ENCODE measurements at places on chromosomes 12 and 14.

DNA sequence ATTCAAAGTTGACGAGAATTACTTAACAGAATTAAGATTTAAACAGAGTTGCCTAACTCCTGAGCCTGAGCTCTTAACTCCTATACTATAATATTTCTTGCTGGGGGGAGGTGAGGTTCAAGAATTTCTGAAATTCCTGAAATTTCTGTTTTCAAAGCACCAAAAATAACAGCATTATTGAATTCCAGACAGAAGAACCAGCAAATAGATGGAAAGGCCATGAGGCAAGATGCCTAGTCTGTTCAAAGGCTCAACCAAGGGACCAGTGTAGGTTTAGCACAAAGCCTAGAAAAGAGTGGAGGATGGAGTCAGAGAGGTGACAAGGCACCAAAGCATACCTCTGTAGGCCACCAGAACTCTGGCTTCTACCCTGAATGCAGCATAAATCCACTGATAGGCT lies 76.4 kb downstream of the PPP1R12A start:
- DNase-seq = no peak

DNA sequence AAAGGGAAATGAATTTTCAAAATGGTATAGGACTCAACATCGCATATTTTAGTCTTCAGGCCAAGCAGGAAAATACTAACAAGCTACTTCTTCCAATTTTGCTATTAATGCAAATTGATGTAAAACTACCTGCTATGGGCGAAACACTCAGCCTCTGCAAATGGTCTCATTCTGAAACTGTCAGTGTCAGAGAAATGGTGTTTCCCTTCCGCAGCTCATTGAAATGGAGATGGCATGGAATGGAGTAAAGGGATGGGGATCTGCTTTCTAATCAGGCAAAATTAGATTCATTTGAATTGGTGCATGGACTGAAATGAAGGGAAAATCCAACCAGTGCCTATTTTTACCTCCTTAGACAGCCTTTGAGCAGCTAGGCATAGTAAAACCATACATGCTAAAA lies 80.4 kb upstream of the EEA1 start:
- no peak for DNase-seq

GRCh38 chr14:74213907-74214803 lies 25.1 kb upstream of the VSX2 start:
- DNase-seq = no peak

- DNase-seq = no peak
Observed at GRCh38 chr14:70894868-70895267, 12.4 kb upstream of the PCNX1 start.

DNA sequence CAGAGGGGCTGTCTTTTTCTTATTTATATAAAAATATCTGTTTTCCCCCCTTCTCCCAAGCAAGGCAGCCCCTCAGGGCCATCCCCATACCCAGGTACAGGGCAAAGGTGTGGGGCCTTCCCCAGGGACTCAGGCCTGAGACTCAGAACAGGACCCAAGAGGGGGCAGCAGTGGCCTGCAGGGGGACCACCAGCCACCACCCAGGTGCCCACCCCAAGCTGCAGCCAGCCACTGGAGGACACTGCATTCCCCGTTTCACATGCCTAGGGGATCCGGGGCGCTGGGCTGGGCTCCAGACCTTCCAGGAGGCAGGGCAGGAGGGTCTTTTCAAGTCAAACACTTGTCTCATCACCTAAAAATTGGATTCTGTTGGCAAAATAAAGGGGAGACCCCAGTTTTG lies 83.3 kb downstream of the SCARB1 start:
- DNase-seq = no peak

GRCh38 chr14:71474301-71475265 lies 457.6 kb upstream of the RGS6 start:
- no peak for DNase-seq

GRCh38 chr12:19402743-19403431 lies 36.4 kb upstream of the AEBP2 start:
- no peak for DNase-seq

- no peak for DNase-seq
Observed at GRCh38 chr14:77618381-77618970, 2.0 kb upstream of the SPTLC2 start.

- DNase-seq = no peak
Observed at GRCh38 chr14:84750763-84751554, 779.0 kb upstream of the FLRT2 start.

- DNase-seq = no peak
Observed at GRCh38 chr12:1692226-1692625, 1.4 kb downstream of the ADIPOR2 start.

DNA sequence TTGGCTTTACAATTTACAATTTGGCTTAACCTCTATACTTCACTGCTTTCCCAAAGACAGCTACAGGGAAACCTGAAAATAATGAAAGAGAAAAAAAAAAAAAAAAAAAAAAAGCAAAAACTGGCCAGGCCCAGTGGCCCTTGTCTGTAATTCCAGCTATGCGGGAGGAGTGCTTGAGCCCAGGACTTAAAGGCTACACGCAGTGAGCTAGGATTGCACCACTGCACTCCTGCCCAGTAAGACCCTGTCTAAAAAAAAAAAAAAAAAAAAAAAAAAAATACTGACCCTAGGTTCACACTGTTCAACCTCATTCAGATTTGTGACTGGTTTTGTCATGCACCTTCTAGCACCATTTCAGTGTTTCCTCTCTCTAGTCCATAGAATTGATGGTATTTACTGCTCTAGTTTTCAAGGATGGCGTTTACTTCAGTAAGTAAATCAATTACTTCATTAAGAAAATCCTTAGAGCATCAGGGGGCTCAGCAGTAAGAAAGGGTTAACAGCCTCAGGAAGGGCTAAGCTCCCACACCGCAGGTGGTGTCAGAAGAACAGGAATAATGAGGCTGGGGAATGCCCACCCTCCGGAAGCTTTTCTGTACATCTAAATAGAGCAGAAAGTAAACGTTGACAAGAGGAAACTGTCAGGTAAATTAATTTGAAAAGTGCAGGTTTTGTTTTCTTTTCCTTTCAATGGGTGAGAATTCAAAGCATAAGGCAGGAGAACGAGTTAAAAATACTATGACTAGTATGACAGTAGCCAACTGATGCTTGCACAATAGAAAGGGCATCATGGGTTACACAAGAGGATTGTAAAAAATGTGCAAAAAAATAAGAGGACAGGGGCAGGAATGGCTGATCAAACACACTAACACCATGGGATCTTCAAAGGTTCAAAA lies 115.0 kb upstream of the MDM1 start:
- DNase-seq = no peak

GRCh38 chr12:130959632-130960031 lies 5.9 kb downstream of the ADGRD1 start:
- no peak for DNase-seq

GRCh38 chr14:53567236-53567780 lies 389.3 kb downstream of the BMP4 start:
- DNase-seq = no peak

GRCh38 chr12:92142251-92142926 lies 3.3 kb downstream of the BTG1 start:
- no peak for DNase-seq

DNA sequence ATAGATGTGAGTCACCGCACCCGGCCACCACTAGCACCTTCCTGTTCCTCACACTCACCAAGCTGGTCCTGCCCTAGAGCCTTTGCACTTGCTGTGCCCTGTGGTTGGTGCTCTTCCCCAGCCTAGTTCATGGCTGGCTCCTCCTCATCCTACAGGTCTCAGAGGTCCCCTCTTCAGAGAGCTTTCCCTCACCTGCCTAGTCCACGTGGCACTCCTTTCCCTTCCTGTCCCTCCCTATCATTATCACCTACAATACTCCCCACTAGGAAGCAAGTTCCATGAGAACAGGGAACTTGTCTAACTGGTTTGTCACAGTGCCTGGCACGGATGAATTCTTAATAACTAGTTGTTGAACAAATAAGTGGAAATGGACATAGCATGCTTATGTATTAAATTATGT lies 24.0 kb upstream of the TMED10 start:
- DNase-seq = no peak

DNA sequence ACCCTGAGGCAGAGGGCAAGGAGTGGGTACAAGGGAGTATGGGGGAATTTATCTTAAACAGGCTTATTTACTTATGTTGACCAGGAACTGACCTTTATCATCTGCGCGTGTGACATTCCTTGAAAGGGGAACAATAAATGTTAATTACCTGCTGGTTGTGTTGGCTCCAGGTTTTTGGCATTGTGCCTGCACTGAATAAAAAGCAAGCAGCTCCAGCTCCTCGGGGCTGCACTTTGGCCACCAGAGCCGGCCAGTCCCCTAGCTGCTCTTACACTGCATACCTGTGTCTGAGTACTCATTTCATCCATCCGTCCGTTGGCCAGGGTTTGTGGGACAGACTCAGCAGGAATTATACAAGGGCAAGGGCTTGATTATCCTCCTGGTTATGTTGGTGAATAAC lies 68.8 kb upstream of the GTF2A1 start:
- no peak for DNase-seq

- no peak for DNase-seq
Observed at GRCh38 chr14:58865514-58866281, 227.9 kb downstream of the DACT1 start.

DNA sequence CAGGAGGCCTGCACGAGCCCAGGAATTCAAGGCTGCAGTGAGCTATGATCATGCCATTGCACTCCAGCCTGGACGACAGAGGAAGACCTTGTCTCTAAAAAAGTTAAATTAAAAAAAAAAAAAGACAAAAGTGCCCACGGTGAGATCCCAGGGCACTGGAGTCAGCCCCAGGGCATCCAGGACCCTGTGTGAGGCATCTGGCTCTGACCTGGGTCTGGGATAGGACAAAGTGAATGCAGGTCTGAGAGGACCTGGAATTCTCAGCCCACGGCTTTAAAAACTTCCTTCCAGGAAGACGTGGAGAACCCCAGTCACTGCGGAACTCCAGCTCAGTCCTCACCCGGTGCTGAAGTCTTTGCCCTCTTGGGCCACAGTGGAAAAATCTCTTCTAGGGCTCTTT lies 33.1 kb downstream of the PHETA1 start:
- no peak for DNase-seq

- no peak for DNase-seq
Observed at GRCh38 chr12:68138480-68138879, 21.1 kb downstream of the IFNG start.

- DNase-seq = no peak
Observed at GRCh38 chr12:74971201-74971600, 238.4 kb downstream of the KCNC2 start.

DNA sequence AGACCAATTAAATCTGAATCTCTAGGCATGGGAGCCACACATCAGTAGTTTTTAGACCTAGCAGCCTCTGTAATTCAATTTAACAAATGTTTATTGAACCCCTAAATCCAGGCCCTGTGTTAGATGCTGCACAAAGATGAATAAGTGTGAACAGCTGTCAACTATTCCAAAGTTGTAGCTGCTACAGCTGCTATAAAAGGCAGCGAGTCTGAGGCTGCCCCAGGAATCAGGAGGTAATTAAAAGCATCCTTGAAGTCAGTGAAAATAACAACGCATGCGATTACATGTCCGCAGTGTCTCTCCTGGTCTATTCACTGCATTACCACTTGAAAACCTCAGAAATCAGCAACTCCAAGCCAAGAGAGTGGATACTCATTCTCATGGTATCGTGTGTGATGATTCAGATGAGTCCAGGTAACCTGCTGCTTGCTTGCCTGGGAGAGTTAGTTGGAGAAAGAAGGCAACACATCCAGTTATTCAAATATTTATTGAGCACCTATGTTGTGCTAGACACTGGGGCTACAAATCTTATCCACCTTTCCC lies 34.9 kb upstream of the DDHD1 start:
- no peak for DNase-seq

- DNase-seq = no peak
Observed at GRCh38 chr14:68245146-68246073, 425.8 kb downstream of the RAD51B start.

DNA sequence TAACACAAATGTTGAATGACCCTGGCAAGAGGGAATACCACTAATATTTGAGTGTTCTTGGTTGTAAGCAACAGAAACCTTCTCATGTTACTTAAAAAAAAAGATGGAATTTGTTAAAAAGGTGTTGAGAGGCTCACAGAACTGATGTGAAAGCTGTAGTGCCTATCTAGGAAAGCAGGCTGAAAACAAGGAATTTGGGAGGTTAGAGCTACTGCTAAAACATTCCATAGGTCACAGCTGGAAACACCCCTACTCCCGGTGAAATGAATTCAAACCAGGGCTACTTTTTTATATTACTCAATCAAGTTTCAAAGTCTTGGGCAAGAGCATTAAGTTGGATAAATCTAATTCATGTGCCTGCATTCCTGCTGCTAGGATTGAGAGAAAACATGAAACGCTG lies 104.1 kb downstream of the SLC35F4 start:
- no peak for DNase-seq

DNA sequence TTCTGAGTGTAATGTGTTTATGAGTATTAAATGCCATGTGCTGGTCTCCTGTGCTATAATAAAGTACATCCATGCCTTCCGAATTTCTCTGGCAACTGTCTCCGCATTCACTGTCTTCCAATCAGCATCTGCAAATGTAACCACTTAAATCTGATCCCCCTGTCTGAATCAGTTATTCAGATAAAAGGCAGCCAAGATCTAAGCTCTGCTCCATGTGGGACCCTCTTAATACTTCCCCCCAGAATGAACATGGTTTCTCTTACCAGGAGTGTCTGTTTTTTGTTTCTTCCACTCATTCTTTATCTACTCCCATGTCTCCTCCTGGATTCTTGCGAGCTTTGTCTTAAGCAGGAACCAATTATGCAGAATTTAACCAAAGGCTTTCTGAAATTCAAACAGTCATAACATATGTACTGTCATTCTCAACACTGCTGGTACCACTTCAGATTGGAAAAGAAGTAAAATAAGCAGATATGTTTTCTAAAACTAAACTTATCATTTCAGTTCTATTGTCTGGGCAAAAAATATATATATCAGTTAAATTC lies 996.7 kb upstream of the FLRT2 start:
- no peak for DNase-seq

DNA sequence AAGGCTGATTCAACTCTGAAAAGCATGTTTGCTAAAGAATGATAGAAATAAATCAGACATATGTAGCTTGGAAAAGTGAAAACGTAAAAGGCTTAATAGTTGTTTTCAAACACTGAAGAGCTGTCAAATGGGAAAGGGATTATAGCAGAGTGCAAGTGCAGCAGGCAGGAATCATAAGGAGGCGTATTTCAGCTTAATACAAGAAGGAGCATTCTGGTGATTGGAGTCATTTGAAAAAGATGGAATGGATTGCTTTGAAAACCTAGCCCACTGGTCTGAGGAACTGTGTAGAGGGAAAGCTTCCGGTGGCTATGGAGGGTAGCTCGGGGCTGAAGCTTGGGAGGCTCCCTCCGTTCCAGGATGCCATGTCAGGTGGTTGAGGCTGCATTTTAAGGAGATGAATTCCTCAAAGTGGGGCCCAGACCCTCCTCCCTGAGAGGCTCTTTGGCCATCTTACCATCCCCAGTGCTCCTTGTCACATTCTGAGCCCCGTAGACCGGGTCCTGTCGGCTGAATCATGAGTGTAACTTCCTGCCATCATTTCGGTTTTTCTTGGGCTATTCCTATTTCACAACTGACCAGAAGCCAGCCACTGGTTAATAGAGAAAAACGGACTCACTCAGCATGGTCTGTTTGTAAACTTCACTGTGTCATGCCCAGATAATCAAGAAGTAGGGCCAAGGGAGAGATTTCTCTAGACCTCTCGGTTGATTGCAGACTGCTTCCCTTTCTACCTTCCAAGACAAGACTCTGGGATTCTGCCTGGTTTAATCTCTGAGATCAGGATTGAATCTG lies 6.5 kb downstream of the WNT5B start:
- no peak for DNase-seq

- DNase-seq = no peak
Observed at GRCh38 chr12:126770188-126770587, 1496.8 kb upstream of the TMEM132C start.

- DNase-seq = no peak
Observed at GRCh38 chr12:119338593-119339363, 4.2 kb downstream of the CCDC60 start.
